Breast epithelium (tissue), 4 donors: ENCODE measurements at places on chromosomes 7 and 10.

DNA sequence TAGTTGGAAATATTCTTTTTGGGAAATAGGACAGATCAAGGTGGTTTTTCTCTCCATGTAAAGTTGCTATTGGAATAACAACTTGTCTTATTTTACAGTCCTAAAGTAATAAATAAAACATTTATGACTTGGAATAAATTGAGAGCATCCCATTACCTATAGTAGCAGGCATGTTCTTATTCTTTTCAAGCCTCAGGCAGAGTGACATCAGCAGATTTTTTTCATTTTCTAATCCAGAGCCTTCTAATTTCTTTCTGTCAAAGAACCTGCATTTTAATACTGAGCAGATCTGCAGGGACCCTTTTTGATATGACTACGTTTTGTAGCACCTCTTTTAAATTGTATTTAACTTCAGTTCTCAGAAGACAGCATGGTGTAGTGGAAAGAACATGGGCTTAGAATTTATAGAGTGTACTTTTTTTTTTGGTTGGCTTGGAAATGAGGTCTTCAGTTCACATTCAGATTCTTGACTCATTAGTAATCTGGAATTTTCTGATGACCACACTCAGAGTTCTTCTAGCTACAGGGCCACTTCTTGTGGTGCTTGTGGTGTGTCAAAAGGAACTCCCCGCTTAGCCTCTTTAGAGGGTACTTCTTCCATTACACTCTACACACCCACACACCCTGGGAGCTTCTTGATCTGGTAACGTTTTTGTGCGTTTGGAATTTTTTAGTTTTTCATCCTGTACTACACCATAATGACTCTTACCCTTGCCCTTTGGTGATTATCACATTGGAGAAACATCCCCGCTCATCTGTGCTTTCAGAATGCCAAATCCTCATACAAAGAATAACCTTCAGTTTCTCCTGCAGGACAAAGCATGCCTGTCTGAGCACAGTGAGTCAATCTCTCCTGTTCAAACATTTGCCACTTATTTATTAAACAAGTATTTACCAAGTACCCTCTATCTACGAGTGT is 34.6 kb downstream of the AGK start:
- H3K36me3 ChIP-seq: no peaks in the 10 kb centered on the region
- H3K4me3 ChIP-seq: no peak overlapping the region
- H3K27ac ChIP-seq: no peak overlapping the region
- H3K27me3 ChIP-seq: no peaks in the 10 kb centered on the region

DNA sequence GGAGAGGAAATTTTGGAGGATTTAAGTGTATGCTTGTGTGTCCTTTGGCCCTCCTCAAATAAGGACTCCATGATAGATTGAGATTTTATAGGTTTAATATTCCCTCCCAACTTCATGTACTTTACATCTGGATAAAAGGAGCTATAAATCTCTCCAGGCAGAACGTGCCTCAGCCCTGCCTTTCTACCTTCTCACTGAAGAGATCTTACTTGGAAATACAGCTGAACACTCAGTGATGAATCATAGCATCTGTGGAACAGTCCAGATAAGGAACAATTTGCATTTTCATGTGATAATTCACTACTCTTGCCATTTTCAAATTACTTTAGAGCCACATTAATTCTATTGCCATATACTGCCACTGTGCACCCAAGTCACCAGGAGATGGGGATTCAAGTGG is 364.6 kb upstream of the PODXL start:
- DNase-seq: no peak
- H3K27me3 ChIP-seq: no peaks in the 10 kb centered on the region
- no peak overlapping the region for H3K4me3 ChIP-seq
- H3K27ac ChIP-seq: no peak overlapping the region
- H3K36me3 ChIP-seq: no peaks in the 10 kb centered on the region
- H3K4me1 ChIP-seq: no peaks in the 10 kb centered on the region

DNA sequence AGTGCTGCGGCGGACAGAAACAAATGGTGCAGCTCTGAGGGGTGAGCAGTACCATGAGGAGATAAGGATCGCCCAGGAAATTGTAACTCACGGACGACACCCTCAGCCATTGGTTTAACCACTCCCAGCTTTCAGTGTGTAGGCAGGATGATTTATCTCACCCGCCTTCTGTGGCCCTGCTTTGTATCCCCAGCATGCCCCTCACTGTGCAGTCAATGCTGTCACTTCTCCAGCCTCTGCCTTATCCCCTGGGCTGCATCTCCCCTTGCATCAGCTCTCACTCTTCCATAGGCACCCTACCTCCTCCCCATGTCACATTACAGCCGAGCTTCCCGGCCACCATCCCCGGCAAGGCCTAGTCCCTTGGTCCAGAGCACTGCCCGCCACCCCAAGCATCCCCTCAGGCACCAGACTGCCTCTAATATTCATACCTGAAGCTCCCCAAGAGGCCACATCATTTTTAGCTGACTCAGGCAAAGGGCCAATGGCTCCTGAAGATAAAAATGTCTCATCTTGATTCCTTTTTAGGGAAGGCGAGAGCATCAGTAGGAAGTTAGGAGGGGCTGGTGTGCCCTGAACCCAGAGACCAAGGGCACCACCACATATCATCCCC is 77.1 kb downstream of the CARD11 start:
- H3K4me1 ChIP-seq: no peaks in the 10 kb centered on the region
- H3K27me3 ChIP-seq: no peaks in the 10 kb centered on the region
- DNase-seq: no peak
- no peaks in the 10 kb centered on the region for H3K36me3 ChIP-seq
- no peak overlapping the region for H3K27ac ChIP-seq
- H3K4me3 ChIP-seq: no peak overlapping the region

- no peak for DNase-seq
- H3K27me3 ChIP-seq: no peaks in the 10 kb centered on the region
- H3K36me3 ChIP-seq: no peaks in the 10 kb centered on the region
- H3K27ac ChIP-seq: no peak overlapping the region
- H3K4me1 ChIP-seq: no peaks in the 10 kb centered on the region
- H3K4me3 ChIP-seq: no peak overlapping the region
Measured at GRCh38 chr10:52768001-52768532, 4.5 kb downstream of the MBL2 start.

- no peak for DNase-seq
- no peak overlapping the region for H3K27ac ChIP-seq
- peak overlapping the region; percentile 79 for H3K4me3 ChIP-seq
- peaks cover 4% of the 10 kb centered on the region for H3K27me3 ChIP-seq
Measured at GRCh38 chr7:18087026-18087686, 59.5 kb upstream of the PRPS1L1 start.

DNA sequence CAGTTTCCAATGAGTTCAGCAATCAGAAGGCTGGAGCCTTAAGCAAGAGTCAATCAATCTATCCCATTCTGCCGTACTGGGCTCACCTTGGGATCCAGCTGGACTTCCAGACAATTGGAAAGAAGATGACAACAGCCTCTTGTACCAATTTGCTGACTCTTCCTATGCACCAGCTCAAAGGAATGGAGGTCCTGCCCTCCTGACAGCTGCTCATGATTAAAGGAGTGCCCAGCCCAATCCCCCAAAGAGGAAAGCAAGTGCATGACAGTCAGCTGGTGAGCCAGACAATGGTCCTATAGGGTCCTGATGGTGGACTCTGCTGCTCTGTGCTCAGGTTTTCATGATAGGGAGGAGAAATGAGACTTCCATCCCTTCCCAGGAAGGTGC is 25.1 kb downstream of the VSTM4 start:
- H3K4me3 ChIP-seq: no peak overlapping the region
- no peaks in the 10 kb centered on the region for H3K4me1 ChIP-seq
- H3K36me3 ChIP-seq: no peaks in the 10 kb centered on the region
